ENCODE measurements at places on chromosomes 7 and 10.

- DNase-seq: no peak
Measured at GRCh38 chr7:32039000-32039756, 31.0 kb downstream of the PDE1C start.

- DNase-seq: no peak
Measured at GRCh38 chr7:151690606-151691005, 170.9 kb upstream of the RHEB start.

GRCh38 chr7:158803367-158803969 lies 25.8 kb downstream of the ESYT2 start:
- no peak for DNase-seq

- no peak for DNase-seq
Measured at GRCh38 chr10:106711313-106711906, 453.1 kb downstream of the SORCS1 start.

DNA sequence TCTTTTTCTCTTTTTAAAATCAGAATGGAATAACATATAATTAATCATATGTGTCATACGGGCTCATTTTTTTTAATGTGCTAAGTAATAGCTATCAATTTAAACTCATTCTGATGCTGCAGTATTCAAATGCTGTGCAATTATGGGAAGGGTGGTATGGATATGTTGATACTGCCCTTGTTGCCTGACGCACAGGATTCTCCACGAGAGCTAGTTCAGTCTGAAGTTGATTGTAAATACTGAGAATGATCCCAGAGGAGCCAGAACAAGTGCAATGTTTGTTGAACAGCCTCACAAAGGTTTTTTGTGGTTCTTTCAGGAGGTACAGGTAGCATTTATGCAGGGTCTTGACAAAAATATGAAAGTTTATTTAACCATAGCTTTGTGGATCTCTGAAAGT lies 13.4 kb downstream of the NPY start:
- no peak for DNase-seq

GRCh38 chr7:28269700-28270361 lies 89.2 kb upstream of the JAZF1 start:
- no peak for DNase-seq

DNA sequence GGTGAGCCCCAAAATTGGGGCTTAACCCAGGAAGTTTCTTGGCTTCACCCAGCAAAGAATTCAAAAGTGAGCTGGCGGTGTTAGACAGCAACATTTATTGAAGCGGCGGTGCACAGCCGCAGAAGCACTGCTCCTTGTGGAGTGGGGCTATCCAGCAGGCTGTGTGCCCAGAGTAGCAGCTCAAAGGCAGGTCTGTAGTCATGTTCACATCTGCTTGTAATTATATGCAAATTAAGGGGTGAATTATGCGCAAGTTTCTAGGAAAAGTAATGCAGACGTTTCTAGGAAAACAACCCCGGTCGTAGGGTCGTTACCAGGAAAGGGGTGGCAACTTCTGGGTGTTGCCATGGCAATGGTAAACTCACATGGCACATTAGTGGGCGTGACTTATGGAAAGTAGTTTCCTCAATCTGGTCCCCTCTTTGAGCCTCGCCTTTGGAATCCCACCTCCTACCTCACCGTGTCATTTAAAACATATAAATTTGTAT lies 13.7 kb upstream of the KBTBD2 start:
- peak; percentile 50 for DNase-seq

DNA sequence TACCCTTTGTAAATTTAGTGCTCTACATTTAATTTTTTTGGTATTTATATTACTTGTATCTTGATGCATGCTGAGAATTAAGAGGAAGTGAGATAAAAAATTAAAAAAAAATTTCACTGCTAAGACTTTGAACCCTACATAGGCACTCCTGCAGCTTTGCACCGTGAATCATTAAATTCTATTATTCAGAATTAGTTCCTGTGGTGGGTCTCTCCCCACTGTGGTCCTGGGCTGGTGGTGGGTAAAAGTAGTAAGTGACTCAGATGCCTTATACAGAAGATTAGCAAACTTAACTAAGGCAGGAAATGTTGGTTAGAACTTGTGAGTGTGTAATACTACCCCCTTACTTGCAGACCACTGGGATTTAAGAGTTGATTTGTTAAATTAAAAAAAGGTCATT lies 72.6 kb downstream of the AP3M1 start:
- DNase-seq: peak; percentile 35

GRCh38 chr10:3961082-3961481 lies 176.1 kb upstream of the KLF6 start:
- DNase-seq: no peak

DNA sequence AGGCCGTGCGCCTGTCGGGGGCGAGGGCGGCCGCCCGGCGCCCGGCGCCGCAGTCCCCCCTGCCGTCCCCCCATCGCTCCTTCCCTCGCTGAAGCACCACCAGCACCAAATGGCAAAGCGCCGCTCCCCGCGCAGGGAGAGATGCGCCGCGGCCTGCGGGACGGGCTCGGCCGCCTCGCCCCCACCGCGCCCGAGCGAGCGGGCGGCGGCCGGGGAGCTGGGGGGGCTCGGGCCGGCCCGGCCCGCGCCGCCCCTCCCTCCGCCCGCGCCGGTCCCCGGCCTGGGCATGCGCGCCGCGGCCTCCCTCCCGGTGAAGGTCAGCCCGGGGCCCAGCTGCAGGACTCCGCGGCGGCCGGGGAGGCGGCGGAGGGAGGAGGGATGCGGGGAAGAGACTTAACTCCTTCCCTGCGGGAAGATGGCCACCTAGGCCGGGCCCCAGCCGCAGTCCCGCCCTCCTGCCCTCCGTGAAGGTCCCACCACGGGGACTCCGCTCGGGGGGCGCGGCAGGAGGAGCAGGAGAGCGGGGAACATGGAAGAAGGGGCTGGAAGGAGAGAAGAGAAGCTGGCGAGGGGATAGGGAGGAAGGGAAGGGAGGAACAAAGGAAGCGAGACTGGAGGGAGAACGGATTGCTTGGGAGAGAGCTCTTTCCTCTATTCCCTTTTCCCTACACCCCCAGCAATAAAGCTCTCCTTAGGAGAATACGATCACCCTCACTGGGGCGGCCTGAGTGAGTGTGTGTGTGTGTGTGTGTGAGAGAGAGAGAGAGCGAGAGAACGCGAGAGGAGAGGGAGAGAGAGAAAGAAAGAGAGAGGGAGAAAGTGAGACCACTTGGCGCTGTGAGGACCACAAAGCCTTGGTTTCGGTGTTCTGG lies 3.4 kb upstream of the SMARCD3 start:
- no peak for DNase-seq

- DNase-seq: no peak
Measured at GRCh38 chr7:71752171-71752935, 620.4 kb downstream of the GALNT17 start.

GRCh38 chr7:33810356-33810755 lies 95.0 kb upstream of the BMPER start:
- no peak for DNase-seq

GRCh38 chr10:70558295-70558694 lies 44.2 kb downstream of the PRF1 start:
- no peak for DNase-seq

DNA sequence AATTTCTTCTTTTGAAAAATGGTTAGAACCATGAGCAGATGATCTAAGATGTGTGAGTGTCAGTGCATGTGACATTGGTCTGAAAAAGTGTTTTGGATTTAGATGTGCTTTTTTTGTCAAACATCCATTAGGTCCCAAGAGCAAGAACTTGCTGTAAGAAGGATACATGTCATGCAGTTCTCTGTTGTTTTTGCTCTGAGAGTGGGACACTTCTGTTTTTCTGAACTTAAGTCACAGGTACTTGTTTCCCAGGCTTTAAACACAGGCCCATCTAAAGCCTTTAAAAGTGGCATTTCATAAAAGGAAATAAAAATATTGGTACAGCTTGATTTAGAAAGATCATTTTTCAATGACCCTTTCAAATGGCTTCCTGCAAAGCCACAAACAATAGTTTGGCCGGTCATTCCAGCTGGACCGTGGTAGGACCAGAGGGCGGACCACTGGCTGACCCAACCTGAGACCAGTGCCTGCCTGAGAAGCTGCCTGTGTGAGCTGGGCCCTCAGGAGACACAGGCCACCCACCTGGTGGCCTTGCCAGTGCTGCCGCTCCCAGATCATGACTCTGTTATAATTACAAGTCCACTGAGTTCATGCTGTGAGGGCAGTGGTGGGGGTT lies 92.7 kb downstream of the EEPD1 start:
- DNase-seq: no peak

Data from stimulated activated CD8-positive, alpha-beta memory T cell treated with anti-CD3 and anti-CD28 coated beads, Interleukin-4, amount 100 ng/mL, for 4 hours (primary cell).